HEK293T (cell line): ENCODE measurements at places on chromosomes 12 and 14.

DNA sequence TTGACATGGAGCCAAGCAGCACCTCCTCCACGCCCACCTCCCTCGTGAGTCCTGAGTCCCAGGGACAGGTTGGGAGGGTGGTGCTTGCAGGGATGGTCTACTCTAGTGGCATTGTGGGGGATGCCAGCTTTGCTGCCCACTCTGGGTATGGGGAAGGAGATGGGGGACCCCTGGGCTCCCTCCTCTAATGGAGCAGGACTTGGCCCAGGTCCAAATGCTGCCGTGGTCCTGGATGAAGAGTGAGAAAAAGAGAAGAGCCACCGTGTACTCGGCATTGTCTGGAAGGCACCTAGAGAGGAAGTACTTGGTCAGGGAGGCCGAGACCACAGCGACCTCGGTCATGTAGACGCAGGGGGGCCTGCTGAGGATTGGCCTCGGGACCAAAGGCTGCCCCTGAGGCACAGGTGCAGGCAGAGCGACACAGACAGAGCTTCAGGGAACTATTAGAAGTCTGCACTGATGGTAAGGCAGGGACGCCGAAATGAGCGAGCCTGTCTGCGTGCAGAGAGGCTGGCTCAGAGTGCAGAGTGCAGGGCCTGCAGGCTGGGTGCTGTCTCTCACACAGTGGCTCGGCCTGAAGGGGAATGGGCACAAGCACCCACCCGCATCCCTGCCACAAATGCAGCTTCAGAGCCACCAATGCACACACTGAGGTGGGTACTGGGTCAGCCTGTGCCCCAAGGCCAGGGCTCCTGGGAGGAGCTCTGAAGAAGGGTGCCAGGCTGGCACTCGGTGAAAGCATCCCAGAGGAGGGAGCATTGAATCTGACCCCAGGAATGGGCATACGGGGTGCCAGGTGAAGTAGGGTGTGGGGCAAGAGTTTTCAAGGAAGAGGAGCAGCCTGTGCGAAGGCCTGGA lies 17.4 kb downstream of the NGB start:
- DNase-seq: no peak

DNA sequence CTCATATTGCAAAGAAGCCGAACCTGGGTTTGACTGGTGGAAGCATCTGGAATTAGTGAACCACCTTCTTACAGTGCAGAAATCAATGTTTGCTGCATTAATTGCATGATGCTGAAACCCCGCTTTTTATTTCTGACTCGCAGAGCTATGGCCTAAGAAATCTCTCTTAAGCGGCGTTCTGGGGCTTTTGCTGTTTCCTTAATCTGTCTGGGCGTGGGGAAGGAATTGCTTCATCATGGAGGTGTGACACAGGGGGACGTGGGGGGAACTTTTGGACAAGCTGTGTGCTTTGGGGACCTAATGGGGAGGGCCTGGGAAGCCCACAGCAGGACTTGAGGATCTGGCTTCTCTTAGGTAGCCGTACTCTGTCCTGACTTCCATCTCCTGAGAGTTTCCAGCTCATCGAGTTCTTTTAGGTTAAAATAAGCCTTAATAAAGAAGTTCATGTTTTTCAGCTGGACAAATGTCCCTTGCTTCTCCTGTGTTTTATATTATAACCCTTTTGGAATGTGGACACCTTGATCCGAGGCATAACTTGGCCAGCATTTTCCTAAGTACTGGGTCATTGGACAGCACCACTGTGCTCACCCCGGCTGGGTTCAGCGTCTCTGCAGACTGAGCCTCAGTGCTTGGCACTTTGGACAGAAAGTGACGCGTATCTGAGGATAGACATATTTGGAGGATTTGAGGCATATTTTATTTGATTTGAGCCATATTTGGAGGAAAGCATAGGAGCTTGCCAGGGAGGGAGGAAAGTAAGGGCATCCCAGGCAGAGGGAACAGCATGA lies 192.1 kb upstream of the MYL2 start:
- DNase-seq: no peak

DNA sequence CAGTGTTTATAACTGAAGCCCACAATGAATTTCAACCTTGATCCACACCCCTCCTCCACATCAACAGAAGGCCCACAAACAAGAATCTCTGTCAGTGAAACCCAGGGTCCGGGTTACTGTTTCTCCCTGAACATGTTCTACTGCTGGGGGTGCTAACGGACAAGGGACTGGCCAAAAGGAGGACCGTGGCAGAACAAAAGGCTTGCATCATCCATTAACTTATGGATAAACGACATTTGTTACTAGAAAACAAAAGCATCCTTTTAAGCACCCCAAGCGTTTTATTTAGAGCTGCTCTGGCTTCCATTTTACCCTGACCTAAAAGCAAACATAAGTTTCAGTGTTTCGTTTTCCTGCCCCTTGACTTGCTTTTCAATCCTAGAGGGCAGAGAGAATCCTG lies 32.2 kb downstream of the BRAP start:
- no peak for DNase-seq

- peak; percentile 47 for DNase-seq
Measured at GRCh38 chr12:123034865-123035264, 54.4 kb downstream of the ARL6IP4 start.

GRCh38 chr12:19963972-19964371 lies 404.4 kb upstream of the PDE3A start:
- no peak for DNase-seq

DNA sequence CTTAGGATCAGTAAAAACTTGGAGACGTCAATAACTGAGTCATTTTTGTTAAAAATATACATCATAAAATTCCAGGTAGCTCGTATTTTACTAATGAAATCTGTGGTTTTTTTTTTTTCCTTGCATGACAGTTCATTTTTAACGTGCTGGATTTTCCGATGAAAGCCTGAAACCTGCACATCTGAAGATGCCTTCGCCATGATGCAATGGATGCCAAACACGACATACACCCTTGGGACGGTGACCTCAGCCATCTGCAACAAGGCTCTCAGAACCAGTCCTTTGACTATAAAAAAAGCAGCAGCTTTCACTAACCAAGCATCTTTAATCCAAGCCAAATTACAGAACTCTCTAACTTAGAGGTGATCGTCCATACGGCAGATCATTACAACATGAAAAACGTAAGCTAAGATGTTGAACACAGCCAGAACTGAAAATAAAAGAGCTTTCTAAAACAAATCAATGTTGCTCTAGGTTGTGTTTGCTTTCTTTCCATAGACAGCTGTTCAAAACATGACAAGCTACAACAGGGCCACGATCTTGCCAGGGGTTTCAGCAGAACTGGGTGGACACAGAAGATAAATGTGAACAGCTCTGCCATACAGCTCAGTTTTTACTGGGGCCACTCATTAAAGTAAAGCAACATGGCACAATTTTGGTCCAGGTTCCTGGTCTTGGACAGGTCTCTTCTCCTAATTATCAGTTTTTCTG lies 7.8 kb downstream of the NIN start:
- no peak for DNase-seq

DNA sequence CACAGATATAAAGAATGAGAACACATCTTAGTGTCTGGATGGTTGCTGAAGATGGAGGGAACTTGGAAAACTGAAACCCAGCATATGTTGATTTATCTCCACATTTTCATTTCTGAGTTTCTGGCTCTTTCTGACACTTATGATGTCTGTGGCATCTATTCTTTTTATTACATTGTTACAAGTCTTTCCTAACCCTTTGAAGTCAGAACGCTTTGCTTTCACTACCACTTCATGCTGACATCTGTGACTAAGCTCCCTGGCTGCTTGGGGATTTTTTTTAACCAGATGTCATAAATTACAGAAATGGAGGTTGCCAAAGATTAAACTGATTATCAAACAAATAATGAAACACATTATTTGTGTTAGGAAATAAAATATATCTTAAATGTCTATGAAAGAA lies 188.7 kb downstream of the KITLG start:
- DNase-seq: no peak

DNA sequence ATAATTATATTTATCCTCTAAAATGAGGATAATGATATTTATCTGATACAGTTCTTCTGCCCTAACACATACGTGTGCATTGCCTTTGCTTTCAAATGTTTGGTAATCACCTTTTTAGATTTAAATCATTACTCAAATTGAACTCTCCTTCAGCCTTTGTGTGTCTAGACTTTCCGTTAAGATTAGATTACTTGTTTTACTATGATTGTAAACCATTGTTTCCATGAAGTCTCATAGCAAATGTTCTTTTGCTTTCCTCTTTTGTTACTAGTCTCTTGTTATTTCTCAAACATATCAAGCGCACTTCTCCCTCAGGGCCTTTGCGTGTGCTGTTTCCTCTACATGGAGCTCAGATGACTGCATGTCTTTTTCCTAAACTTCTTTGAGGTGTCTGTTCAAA lies 63.7 kb downstream of the ETV6 start:
- no peak for DNase-seq

DNA sequence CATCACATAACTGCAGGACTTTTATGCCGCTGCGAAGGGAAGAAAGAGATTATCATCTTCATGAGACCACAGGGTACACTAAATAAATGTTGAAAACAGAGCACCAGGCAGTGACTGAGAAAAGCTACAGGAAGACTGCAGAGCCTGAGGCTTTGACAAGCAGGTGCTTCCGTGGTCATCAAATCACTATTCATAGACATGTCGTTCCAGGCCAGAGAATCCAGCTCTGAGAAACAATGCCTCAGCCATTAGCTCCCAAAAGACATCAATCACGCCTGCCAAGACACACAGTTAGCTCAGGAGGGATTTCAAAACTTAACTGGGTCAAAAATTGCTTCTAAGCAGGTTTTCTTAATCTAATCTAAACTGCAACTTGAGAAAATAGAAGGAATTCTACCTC lies 47.2 kb upstream of the GARIN6 start:
- DNase-seq: no peak

- no peak for DNase-seq
Measured at GRCh38 chr12:10960211-10960610, 21.1 kb upstream of the TAS2R14 start.

DNA sequence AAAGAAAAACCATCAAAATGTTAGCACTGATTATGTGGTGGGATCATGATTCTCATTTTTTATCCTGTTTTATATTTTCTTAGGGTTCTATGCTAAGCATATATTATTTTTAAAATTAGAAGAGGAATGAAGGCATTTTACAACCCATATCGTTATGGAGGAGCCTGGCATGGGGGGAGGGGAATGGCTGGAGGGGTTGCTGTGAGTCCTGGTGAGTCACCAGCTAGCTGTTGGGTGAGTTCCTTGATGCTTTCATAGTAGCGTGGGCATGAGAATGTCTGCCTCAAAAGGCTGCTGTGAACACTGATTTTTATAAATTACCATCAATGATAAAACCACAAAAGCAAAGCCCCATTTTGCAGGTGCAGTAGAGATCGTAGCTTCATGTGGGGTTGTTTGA lies 46.9 kb downstream of the C14orf132 start:
- no peak for DNase-seq

- peak; percentile 60 for DNase-seq
Measured at GRCh38 chr12:50222275-50222783, 55.2 kb upstream of the CERS5 start.

GRCh38 chr12:104682790-104683279 lies 226.1 kb downstream of the CHST11 start:
- DNase-seq: no peak

GRCh38 chr14:26191123-26191522 lies 406.7 kb downstream of the NOVA1 start:
- peak; percentile 13 for DNase-seq

- DNase-seq: no peak
Measured at GRCh38 chr14:68578597-68578996, 214.3 kb downstream of the ZFP36L1 start.

GRCh38 chr14:29548948-29549370 lies 378.7 kb downstream of the PRKD1 start:
- peak; percentile 61 for DNase-seq

DNA sequence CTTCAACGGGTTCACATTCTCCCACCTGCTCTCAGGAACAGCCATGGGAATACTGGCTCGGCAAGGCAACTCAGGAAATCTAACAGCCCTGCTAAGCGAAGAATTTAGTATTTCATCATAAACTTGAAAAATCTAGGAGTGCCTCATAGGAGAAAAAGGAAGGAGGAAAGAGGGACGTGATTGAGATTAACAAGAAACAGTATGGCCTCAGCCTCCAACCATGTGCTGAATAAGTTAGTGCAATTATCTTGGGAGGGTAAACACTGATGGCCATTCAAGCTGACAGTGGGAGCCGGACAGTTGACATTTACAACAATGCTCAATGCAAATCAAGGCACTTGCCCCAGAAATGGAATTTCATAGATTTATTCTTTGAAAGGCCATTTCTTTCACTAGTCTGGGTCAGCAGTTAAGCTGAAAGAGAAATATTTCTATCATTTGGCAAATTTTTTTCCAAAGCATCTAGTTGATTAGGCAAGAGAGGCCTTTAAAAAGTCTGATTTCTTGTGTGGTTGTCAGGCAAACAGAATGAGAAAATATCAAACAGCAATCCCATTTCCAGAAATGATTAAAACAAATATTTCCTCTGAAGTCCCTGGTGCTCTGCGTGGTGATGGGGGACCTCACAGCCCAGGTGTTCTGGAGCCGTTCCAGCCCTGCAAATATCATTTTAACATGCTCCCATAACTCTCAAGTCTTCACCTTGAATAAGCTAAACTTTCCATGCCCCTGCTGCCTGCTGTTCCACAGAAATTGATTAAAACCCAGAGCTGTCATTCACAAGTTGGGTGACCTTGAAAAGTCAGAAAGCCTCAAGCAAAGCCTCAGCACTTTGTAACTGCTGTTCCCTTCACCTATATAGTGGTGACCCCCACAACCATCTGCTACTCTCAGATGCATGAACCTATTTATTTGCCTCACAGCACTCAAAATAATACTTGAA lies 121.6 kb downstream of the PHLDA1 start:
- no peak for DNase-seq
